ENCODE measurements at places on chromosomes 13 and 19.

GRCh38 chr13:39099231-39099630 is 61.0 kb downstream of the NHLRC3 start:
- H3K27ac ChIP-seq: no peak overlapping the region
- no peaks in the 10 kb centered on the region for H3K4me1 ChIP-seq
- H3K36me3 ChIP-seq: no peaks in the 10 kb centered on the region
- H3K4me3 ChIP-seq: no peak overlapping the region

DNA sequence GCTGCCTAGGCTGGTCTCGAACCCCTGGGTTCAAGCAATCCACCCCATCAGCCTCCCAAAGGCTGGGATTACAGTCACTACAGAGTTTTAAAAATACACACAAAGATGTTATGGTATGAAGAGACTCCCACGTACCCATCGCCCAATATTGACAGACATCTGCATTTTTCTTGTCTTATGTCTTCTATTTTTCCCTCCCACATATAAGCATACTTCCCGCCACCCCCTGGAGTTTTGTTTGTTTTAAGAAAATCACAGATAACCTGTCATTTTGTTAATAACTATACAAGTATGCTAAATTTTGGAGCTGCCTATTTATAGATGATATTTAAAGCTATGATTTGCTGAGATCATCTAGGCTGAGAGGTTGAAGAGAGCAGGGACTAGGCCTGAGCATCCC is 6.2 kb upstream of the SMG9 start:
- H3K27ac ChIP-seq: no peak overlapping the region
- no peak overlapping the region for H3K4me3 ChIP-seq
- H3K36me3 ChIP-seq: no peaks in the 10 kb centered on the region
- no peaks in the 10 kb centered on the region for H3K4me1 ChIP-seq
- no peaks in the 10 kb centered on the region for H3K27me3 ChIP-seq

DNA sequence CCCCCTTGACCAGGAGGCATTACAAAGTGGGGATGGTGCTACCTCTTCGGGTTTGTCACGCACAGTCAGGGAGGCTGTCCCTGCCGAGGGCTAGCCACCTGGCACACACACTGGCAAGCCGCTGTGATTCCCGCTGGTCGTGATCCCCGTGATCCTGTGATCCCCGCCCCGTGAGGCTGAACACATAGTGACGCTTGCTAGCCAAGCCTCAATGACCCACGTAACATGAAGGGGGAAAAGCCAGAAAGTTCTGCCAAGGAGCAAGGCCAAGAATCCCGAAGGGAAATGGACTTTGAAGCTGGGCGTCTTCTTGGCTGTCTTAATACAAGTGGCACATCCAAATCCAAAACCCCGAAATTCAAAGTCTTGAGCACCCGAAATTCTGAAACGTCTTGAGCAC is 13.7 kb downstream of the LDLR start:
- no peaks in the 10 kb centered on the region for H3K27me3 ChIP-seq
- no peak overlapping the region for H3K27ac ChIP-seq
- no peak for DNase-seq
- H3K36me3 ChIP-seq: peaks cover 29% of the 10 kb centered on the region
- H3K4me3 ChIP-seq: no peak overlapping the region

DNA sequence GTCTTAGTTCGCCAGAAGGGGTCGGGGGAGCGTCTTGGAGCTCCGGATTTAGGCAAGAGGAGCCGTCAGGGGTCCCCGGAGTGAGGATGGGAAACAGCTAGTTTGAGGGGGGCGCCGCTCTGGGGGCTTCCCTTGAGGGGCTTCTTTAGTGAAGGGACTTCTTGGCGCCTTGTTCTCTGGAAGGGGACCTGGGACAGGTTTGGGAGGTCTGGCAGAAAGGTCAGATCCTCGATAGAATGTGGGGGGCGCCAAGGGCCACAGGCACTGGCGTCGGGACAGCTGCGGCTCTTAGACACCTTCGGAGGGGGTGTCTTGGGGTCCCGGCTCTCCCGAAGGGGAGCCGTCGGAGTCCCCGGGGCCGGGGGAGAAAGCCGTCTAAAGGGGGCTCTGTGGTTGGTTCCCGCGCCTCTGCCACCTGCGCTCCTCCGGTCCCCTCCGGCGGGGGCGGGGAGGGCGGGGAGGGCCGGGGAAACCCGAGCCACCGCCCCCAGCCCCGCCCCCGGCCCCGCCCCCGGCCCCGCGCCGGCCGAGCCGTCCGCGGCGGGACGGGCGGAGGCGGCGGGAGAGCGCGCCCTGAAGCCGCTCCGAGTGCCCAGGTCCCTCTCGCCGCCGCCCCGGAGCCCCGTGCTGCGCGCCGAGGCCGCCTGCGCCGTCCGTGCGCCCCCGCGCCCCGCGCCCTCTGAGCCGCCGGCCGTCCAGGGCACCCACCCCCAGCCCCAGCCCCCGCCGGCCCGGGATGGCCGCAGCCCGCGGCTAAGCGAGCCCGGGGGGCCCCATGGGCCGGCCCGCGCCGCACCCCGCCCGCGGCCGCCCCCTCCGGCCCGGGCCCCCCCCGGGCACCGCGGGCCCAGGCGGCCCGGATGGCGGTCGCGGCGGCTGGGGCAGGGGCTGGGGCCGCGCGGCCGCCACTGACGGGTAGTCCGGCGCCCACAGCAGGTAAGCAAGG is at the start of gene NRTN:
TSS of gene NRTN (plus strand) at position 552 of the 946 bp plus-strand sequence. CDS start 19,099 bp downstream, outside the sequence.
- H3K27ac ChIP-seq: peak within 1 kb of the TSS; percentile 71
- peaks cover 8% of the 10 kb centered on the region for H3K27me3 ChIP-seq
- peaks cover 4% of the 10 kb centered on the region for H3K4me1 ChIP-seq
- no peak for DNase-seq
- no peaks in the 10 kb centered on the region for H3K36me3 ChIP-seq

GRCh38 chr19:27794494-27795042 is 1418.4 kb downstream of the UQCRFS1 start:
- H3K4me3 ChIP-seq: peak overlapping the region; percentile 92
- peaks cover 4% of the 10 kb centered on the region for H3K36me3 ChIP-seq
- peaks cover 13% of the 10 kb centered on the region for H3K4me1 ChIP-seq

DNA sequence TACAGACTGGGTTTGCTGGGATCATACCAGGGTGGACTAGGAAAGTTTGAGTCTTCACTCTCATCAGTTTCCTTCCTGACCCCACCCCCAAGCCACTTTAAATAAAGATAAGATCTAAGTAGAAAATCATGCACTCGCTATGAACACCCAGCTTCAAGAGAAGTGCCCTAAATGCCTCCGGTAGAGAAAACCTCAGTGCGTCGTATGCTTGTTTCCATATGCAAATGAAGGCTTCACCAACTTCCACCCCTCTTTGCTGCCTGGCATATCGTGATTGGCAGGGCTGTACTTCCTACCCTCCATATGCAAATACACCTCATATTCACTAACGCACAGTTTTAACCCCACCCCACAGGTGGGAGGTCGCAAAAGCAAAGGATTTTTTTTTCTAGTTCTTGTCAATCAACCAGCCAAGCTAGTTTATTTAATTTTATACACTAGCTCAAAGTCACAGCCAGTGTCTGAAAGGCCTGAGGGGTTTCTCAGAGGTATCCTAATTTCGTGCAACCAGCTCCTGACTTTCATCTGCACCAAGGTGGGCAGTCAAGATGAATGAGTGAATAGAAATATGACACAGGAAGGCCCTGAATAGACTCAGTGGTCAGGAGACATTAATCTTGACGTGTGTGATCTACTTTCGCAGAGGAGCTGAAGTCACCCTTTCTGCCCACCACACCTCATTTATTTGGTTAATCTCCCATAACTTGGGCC is 121.1 kb upstream of the TSHZ3 start:
- no peaks in the 10 kb centered on the region for H3K27me3 ChIP-seq
- H3K4me1 ChIP-seq: no peaks in the 10 kb centered on the region
- no peak for DNase-seq
- H3K27ac ChIP-seq: no peak overlapping the region
- H3K4me3 ChIP-seq: no peak overlapping the region
